ENCODE measurements at places on chromosomes 3 and 15.
A peak's percentile ranks its signal among the peaks of the same experiment; 100 is the strongest.

DNA sequence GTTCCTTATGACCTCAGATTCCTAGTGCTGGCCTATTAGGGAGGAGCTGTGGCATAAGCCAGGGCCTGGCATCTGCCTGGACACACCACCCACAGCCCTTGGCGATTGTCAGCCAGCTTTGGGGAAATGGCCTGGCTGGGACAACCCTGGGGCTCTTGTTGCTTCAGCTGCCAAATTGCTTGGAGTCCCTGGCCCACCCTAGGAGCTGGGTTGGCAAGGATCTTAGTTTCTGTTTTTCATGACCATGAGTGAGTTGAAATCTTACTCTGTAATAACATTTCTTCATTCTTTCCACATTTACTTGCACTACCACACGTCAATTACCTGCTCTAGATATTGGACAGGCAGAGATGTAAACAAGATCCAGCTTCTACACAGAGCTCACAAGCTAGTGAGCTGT lies 1.9 kb upstream of the MYZAP start:
- H3K36me3 ChIP-seq: no peaks in the 10 kb centered on the region
- peaks cover 7% of the 10 kb centered on the region for H3K4me1 ChIP-seq
- peaks cover 72% of the 10 kb centered on the region for H3K27me3 ChIP-seq
- DNase-seq: no peak
- no peak overlapping the region for H3K4me3 ChIP-seq

GRCh38 chr3:52715714-52716305 lies 9.9 kb downstream of the SPCS1 start:
- peaks cover 11% of the 10 kb centered on the region for H3K4me1 ChIP-seq
- DNase-seq: no peak
- no peak overlapping the region for H3K27ac ChIP-seq
- peaks cover 31% of the 10 kb centered on the region for H3K36me3 ChIP-seq
- no peak overlapping the region for H3K4me3 ChIP-seq
- no peaks in the 10 kb centered on the region for H3K27me3 ChIP-seq

DNA sequence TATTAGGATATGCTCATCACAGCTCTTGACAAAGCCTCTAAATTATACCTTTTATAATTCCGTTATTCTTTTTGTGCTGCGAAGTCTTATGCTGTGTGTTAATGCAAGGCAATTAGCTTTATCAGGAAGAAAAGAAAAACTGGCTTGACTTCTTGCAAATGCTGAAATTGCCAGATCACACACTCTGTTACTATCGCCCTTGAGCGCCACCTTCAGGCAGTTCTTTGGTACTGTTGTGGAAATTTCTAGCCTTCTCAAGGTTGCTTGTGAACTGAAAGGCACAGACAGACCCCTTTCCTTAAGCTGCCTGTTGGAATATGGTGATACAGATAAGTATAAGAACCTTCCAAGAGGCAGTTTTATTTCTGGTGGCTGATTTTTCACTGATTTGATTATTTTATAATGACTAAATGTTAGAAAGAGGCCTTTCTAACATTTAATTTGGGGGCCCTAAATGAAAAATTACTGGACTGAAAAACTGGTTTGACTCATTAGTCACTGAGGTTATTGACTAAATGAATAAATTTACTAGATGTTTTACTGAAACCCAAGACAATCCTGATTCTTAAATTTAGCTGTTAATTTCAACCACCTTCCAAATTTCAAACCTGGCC lies 126.2 kb upstream of the RASGRP1 start:
- peak; percentile 76 for DNase-seq
- H3K36me3 ChIP-seq: no peaks in the 10 kb centered on the region
- no peaks in the 10 kb centered on the region for H3K4me1 ChIP-seq
- H3K4me3 ChIP-seq: no peak overlapping the region
- H3K27ac ChIP-seq: no peak overlapping the region
- H3K27me3 ChIP-seq: no peaks in the 10 kb centered on the region

DNA sequence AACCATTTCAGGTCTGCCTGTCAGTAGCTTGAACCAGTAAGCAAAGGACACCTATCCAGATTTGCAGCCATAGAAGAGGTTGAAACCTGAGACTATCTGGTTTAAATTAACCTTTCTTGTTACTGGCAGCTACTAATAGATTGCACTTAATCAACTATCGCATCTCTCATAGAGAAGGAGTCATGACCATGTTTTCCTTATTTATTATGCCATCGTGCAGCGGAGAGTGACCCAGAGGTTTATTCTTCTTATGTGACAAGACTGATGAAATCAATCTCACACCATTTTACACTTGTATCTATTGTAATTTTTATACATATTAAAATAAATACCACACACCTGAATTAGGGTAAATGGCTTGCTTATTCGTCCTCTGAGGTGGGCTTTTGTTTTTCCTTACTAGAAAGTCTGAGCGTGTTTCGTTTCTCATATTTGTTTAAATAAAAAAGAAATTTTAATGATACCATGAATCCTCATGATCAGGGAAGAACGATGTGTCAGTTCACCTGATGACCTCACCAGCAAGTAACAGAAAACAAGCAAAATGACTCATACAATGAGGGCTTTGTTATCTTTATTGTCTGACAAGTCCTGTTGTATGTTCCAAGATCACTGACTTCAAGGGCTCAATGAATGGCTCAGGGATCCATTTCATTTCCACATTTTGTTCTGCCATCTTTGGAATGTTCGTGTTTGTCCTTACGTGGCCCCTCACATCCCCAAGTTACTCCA lies 379.5 kb upstream of the DPH6 start:
- H3K27ac ChIP-seq: no peak overlapping the region
- DNase-seq: no peak
- no peaks in the 10 kb centered on the region for H3K27me3 ChIP-seq
- no peaks in the 10 kb centered on the region for H3K4me1 ChIP-seq
- H3K4me3 ChIP-seq: no peak overlapping the region
- H3K36me3 ChIP-seq: no peaks in the 10 kb centered on the region

- peaks cover 20% of the 10 kb centered on the region for H3K36me3 ChIP-seq
- H3K4me1 ChIP-seq: peaks cover 19% of the 10 kb centered on the region
- H3K4me3 ChIP-seq: no peak overlapping the region
- peak; percentile 51 for DNase-seq
- no peak overlapping the region for H3K27ac ChIP-seq
Measured at GRCh38 chr3:125045194-125045593, 10.6 kb downstream of the HEG1 start.

DNA sequence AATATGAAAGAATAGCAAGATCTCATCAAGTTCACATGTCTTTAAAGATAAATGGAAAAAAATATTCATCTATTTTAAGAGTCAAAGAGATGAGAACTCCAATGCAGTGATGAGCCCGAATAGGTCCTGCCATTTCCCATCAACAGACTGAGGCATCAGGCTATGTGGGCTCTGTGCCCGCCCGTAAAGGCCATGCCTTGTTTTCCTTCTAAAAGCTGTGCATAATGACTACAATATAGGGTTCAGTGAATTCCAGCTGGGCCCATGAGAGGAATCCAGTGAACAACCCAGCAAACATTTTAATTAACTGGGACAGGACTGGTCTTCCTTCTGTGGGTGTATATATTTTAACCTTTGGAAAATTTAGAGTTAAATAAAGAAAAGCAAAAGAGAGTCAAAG lies 44.6 kb downstream of the RASGRP1 start:
- H3K27ac ChIP-seq: no peak overlapping the region
- H3K36me3 ChIP-seq: no peaks in the 10 kb centered on the region
- H3K4me1 ChIP-seq: peaks cover 2% of the 10 kb centered on the region

GRCh38 chr3:10299175-10299574 lies 6.4 kb upstream of the GHRL start:
- peaks cover 53% of the 10 kb centered on the region for H3K36me3 ChIP-seq
- no peak overlapping the region for H3K27ac ChIP-seq
- H3K4me1 ChIP-seq: peaks cover 3% of the 10 kb centered on the region
- H3K4me3 ChIP-seq: no peak overlapping the region

GRCh38 chr15:95557226-95558046 lies 773.1 kb upstream of the NR2F2 start:
- H3K4me3 ChIP-seq: no peak overlapping the region
- H3K27ac ChIP-seq: peak overlapping the region; percentile 99
- peak; percentile 95 for DNase-seq
- H3K4me1 ChIP-seq: peaks cover 2% of the 10 kb centered on the region

GRCh38 chr3:100761211-100761942 lies 52.1 kb downstream of the TFG start:
- H3K36me3 ChIP-seq: no peaks in the 10 kb centered on the region
- no peak overlapping the region for H3K27ac ChIP-seq
- no peaks in the 10 kb centered on the region for H3K27me3 ChIP-seq
- DNase-seq: no peak
- no peaks in the 10 kb centered on the region for H3K4me1 ChIP-seq

DNA sequence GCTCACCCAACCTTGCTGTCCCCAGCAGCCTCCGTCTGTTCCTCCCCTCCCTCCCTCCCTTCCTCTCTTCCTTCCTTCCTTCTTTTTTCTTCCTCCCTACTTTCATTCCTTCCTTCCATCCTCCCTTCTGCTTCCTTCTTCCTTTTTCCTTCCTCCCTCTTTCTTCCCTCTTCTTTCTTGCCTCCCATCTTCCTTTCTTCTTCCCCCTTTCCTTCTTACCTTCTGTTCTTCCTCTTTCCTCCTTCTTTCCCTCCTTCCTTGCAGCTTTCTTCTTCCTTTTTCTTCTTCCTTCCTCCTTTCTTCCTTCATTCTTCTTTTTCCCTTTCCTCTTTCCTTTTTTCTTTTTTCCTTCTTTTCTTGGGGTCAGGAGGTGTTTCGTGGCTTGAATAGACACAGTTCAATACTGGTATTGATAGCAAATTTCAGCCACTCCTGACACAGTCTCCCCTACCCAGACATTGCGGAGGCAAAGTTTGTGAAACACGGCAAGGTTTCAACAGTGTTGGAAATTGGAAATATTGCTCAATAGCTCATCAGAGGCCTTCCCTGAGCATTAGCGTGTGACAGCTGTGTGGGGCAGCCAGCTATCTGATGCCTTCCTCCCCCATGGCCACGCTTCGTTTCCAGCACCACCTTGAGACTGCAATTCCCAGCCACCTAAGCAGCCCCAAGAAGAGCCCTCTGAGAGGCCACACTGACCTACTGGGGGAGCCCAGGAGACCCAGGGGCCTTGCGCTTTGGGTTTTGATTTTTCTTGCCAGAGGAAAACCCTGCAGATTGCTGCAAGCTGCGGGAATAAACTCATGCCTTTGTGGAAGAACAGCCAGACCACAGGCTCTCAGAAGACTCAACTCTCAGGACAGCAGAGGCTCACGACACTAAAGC lies 82.2 kb downstream of the KLF15 start:
- H3K4me1 ChIP-seq: no peaks in the 10 kb centered on the region
- no peak for DNase-seq
- no peak overlapping the region for H3K4me3 ChIP-seq
- H3K36me3 ChIP-seq: no peaks in the 10 kb centered on the region
- peaks cover 6% of the 10 kb centered on the region for H3K27me3 ChIP-seq
- H3K27ac ChIP-seq: no peak overlapping the region

DNA sequence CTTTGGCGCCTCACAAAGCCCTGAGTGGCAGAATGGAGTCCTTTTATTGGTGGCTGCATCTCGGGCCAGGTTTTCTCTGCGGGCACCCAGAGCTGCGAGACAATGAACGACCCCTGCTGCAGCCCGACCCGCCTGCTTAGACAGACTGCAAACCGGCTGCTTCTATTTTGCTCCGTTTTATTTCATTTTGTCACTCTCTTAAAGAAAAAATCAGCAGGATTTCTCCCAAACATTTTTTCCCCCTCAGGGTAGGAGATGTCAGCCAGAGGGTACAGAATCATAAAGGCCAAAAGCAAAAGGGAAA lies 64.8 kb downstream of the OXNAD1 start:
- no peaks in the 10 kb centered on the region for H3K27me3 ChIP-seq
- H3K4me3 ChIP-seq: no peak overlapping the region
- no peak for DNase-seq
- H3K36me3 ChIP-seq: peaks cover 46% of the 10 kb centered on the region
- H3K27ac ChIP-seq: no peak overlapping the region
- H3K4me1 ChIP-seq: no peaks in the 10 kb centered on the region

- no peak overlapping the region for H3K27ac ChIP-seq
- peaks cover 5% of the 10 kb centered on the region for H3K27me3 ChIP-seq
- no peak for DNase-seq
Measured at GRCh38 chr3:62570888-62571287, 197.5 kb upstream of the FEZF2 start.

GRCh38 chr3:142944342-142944741 lies 19.1 kb downstream of the PAQR9 start:
- no peak overlapping the region for H3K27ac ChIP-seq
- H3K4me1 ChIP-seq: peaks cover 4% of the 10 kb centered on the region
- no peaks in the 10 kb centered on the region for H3K27me3 ChIP-seq
- no peaks in the 10 kb centered on the region for H3K36me3 ChIP-seq
- H3K4me3 ChIP-seq: no peak overlapping the region
- DNase-seq: no peak

GRCh38 chr3:77191640-77192039 lies 151.7 kb downstream of the ROBO2 start:
- no peak for DNase-seq
- H3K27ac ChIP-seq: no peak overlapping the region
- H3K36me3 ChIP-seq: no peaks in the 10 kb centered on the region
- no peak overlapping the region for H3K4me3 ChIP-seq
- H3K4me1 ChIP-seq: no peaks in the 10 kb centered on the region

DNA sequence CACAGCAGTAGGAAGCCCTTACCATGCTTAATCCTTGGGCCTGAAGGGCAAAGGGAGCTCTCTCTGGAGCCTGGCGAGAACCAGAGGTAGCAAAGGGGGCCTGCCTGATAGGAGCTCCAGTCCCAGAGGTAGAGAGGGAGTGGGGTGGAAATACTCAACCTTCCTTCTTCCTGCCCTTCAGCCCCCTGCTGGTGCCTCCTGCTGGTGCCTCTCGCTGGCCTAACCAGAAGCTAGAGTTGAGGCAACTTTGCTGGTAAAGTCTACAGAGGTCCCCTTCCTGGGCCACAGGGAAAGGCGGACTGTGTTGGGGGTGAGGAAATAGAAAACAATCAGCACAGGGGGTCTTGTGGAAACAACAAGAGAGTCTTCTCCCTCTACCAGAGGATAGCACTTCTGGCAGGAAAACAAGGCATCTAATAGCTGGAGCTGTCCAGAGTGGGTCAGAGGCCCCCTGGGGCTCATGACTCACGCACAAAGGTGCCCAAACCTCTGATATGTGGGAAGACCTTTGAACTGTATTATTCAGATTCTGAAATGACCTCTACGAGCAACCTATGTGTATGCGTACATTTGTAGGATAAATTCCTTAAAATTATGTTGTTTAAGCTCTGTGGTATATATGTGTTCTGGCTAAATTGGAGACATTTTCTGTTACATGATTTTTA lies 133.9 kb downstream of the LRRC28 start:
- no peaks in the 10 kb centered on the region for H3K36me3 ChIP-seq
- H3K27ac ChIP-seq: no peak overlapping the region
- DNase-seq: no peak

DNA sequence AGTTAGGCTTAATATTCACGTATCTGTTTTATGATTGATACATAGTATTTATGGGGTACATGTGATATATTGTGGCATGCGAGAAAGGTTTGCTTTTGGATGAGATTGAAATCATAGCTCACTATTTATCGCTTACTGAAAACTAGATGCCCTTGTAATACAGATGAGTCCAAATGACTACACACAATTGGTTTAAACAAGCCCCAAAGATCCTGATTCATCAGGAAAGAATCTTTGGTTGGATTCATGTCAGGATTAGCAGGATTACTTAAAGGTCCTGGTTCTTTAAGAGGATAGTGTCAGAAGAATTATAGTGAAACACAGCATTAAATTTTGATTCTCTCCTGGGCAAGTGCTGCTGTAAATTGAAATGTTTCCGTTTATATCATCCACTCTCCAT lies 18.6 kb upstream of the AADAC start:
- H3K36me3 ChIP-seq: no peaks in the 10 kb centered on the region
- H3K27ac ChIP-seq: no peak overlapping the region
- peak; percentile 61 for DNase-seq
- H3K4me1 ChIP-seq: no peaks in the 10 kb centered on the region
- H3K27me3 ChIP-seq: no peaks in the 10 kb centered on the region
